Cardiac ventricle fibroblast (primary cell): ENCODE measurements at places on chromosomes 2 and 18. TPM values are rescaled to one million over a fixed set of nuclear protein-coding genes. Genes with fewer than 3 reads are reported as not detected.

BARD1 gene
- total RNA-seq = 3.0 and 4.2 TPM in 2 replicates

SLC9A4 gene
- total RNA-seq = not detected in 2 replicates

UGT1A4 gene
- total RNA-seq = 0.34 TPM in 1 of 2 replicates, not detected in the other

AGFG1 gene
- total RNA-seq = 39.7 and 57.8 TPM in 2 replicates

RAB6D gene
- total RNA-seq = not detected in 2 replicates

HOXD8 gene
- total RNA-seq = 0.62 TPM in 1 of 2 replicates, not detected in the other

MYO3B gene
- total RNA-seq = not detected in 2 replicates

ARHGAP25 gene
- 2.5 and 3.2 TPM in 2 replicates for total RNA-seq

SRSF7 gene
- 51.1 and 55.0 TPM in 2 replicates for total RNA-seq

CNDP1 gene
- total RNA-seq = not detected in 2 replicates

ABCG8 gene
- total RNA-seq = not detected in 2 replicates

RAB17 gene
- total RNA-seq = 0.34 and 0.81 TPM in 2 replicates

CDH7 gene
- total RNA-seq = not detected in 2 replicates

FAM237A gene
- not detected in 2 replicates for total RNA-seq

FEV gene
- total RNA-seq = not detected in 2 replicates

DCC gene
- 0.06 and 0.20 TPM in 2 replicates for total RNA-seq

VWC2L gene
- 0.10 TPM in 1 of 2 replicates, not detected in the other for total RNA-seq
